ENCODE measurements at places on chromosomes 1 and 21.
A peak's percentile ranks its signal among the peaks of the same experiment; 100 is the strongest.

- no peak for DNase-seq
These were observed 106.2 kb downstream of the UCK2 start for GRCh38 chr1:165933446-165934170.

DNA sequence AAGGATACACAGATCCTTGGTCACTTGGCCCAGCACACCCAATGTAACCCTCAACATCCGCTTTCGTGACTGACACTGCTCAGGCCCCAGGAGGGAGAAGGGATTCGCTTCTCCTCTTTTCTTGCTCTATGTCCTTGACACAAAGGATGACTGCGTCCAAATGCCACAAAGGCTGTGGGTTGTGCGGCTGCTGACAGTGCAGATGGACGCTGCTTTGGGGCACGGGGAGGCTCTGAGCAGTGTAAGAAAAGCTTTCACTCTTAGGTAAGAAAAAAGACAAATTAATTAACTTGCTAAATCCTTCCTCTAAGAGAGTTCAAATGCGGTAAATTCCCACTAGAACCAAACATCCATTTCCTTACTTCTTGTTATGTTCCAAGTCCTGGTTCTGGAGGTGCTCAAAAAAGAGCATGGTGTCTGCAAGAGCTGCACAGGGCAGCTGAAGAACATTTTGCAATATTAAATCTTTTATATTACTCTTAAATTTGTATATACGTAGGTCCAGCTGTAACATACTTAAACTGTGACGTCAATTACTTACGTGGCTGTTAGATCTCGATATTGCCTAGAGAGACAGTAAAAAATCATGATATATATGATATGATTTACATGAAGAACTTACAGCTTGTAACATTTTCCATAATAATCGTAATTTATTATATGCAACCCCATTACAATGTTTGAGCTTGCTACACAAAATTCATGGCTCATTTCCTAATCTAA, 19.4 kb upstream of the EPHB2 start:
- DNase-seq, result no peak

DNA sequence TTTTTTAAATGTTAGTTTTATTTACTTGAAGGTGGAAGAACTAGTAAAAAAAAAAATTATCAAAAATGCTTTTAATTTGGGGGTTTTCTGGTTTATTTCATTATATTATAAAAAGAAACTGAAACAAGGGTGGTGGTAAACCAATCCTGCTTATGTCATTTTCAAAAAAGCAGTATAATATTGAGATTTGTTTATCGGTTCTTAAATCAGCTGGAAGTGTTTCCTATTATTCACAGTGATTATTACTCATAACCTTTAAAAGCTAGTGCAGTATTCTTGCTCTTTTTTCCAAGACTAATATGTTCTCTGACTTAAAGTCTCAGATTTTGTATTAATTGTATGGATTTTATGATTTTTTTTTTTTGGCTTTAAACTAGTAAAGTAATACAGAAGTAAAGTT, 5.4 kb upstream of the LRRC40 start:
- no peak for DNase-seq

GRCh38 chr1:95259245-95259644, 25.2 kb downstream of the RWDD3 start:
- no peak for DNase-seq

DNA sequence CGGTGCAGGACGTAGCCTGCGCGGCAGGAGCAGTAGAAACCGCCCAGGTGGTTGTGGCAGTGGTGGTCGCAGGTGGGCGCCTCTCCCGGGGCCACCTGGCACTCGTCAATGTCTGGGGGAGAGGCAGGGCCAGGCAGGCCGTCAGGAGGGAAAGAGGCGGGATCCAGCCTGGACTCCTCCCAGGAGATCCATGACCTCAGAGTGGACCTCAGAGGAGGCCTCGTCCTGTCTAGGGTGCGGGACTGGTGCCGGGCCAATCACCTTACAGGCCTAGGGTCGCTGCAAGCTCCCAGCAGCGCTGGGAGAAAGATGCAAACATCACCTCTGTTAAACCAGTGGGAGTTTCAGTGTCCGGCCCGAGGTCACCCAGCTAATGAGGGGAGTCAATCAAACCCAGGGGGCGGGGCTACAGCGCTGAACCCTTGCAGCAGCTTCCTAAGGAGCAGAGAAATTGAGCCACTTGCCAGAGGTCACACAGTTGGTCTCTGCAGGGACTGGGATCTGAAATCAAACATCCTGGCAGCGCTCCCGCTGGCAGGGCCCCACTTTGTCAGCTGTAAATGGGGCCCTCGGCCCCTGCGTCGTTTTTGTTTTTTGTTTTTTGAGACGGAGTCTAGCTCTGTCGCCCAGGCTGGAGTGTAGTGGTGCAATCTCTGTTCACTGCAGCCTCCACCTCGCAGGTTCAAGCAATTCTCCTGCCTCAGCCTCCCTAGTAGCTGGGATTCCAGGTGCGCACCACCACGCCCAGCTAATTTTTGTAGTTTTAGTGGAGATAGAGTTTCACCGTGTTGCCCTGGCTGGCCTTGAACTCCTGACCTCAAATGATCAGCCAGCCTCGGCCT, 1.4 kb downstream of the MASP2 start:
- peak; percentile 69 for DNase-seq

DNA sequence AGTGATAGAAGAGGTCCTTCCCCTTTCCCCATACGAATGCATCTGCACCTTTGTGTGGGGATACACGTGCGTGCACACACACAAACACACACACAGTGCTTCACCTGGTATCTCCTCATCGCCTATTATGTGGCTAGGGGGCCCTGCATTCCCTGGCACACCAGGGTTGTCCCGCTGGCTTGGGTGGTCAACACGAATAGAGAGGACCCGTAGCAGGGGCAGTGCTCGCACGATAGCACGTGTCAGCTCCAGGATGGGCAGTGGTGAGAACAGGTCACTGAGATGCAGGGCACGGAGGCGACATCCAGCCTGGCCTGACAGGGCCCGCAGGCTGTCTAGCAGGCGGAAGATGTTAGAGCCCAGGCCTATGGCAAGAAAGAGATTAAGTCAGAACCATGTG, 22.4 kb downstream of the LRRC41 start:
- no peak for DNase-seq

DNA sequence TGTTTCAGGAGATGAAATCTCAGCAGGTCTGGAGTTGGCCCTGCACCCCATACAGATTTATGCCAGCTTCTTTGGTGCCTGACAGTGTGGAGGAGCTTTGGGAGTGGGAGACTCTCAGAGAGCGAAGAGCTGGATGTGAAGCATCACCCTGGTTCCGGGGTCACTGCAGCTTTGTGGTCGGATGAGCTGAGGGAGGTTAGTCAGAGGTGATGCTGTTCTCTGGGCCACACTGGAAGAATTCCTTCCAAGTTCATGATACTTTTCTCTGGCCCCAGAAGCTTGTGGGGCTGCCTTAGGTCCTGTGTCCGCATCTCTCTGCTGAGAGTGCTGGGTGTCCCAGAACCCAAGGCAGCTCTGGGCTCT, 467.8 kb downstream of the CAMTA1 start:
- no peak for DNase-seq

- DNase-seq, result no peak
These were observed 61.3 kb downstream of the TRIM11 start for GRCh38 chr1:228345201-228345930.

DNA sequence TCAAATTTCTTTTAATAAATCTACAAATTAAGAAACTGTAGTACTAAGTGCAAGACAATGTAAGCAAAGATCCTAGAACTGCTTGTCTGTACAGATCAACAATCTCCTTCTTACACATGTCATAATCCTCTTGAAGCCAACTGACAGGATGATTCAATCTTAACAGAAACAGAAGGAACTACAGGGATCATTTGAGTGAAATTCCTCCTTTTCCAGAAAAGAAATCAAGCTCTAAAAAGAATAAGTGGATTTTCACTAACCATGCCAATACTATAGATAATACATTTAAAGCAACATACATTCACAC, 53.2 kb downstream of the RAB3GAP2 start:
- DNase-seq, result no peak

- no peak for DNase-seq
These were observed 1.5 kb upstream of the RALGPS2 start for GRCh38 chr1:178723546-178723945.

DNA sequence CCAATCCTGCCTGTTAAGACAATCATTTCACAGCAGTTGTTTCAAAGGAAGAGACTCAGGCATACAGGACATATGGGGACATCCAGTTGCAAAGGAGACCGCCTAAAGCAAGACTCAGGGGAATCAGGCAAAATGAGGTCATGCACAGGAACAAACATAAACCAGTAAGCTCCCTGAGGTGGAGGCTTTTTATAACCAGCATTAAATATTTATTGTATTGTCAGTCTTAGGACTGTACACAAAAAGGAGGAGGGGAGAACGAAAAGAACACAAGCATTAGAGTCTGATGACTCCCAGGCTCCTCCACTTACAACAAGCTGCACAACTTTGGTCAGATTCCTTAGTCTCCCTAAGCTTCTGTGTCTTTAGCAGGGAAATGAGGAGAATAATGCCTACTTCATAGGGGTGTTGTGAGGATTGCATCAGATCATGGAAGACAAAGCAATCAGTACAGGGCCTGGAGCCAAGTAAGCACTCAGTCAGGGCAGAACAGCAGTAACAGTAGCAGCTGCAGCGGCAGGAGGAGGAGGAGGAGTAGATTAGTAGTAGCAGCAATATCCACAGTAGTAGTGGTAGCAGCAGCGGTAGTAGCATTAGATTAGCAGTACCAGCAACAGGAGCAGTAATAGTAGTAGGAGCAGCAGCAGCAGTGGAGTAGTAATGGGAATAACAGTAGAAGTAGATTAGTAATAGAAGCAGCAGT, 54.2 kb upstream of the SPATA6 start:
- DNase-seq, result no peak

DNA sequence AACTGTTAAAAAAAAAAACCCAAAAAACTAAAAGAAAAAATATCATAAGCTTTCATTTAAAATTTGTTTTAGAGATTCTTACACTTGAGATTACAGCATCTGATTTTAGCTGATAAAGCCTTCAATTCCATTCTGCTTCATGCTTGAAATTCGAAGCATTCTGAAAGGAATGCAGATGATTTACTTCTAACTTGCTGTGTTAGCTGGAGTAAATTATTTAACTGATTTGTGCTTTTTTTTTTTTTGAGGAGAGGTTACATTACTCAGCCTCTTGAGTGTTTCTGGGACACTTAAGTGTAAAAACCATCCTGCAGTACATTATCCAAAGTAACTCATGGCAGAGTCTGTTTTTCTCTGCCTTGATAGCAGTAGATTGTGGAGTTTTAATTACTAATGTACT, 4.5 kb upstream of the TRIM67 start:
- no peak for DNase-seq

DNA sequence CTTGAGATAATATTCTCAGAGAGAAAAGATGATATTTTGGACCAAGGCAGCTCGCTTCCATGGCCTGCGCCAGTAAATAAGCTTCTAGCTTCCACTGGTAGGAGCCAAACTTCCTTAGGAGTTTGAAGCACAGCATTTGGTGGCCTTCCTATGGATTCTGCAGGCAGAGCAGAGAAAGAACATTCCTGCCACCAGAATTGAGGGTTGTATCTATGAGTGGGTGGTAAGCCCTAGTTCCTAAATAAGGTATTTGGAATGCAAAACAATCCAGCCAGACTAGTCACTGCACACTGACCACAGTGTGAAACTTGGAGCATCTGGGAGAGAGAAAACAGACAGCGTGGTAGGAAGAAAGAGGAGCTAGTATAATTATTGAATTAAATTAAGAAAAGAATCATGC, 54.1 kb upstream of the BCAR3 start:
- no peak for DNase-seq

GRCh38 chr1:64595871-64596515, 126.1 kb downstream of the CACHD1 start:
- DNase-seq, result no peak

DNA sequence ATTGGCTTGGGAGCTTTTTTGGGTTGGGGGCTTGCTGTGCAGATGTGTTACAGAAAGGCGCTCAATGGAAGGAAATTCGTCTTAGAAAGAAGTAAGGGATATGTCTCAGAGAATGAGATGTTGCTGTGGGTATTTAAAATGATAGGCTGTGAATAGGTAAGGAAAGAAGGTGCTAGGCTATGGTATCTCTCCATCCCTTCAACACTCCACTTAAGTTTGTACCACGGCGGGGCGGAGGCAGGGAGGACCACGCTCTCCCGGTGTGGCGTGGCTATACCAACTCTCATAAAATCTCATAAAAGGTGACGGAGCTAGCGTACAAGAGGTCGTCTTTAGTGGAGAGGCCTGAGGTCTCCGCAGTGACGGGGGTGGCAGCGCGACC, 305 bp upstream of the RPS6KC1 start:
- no peak for DNase-seq

- DNase-seq, result no peak
These were observed 199.0 kb downstream of the OLFM3 start for GRCh38 chr1:101797722-101798121.

DNA sequence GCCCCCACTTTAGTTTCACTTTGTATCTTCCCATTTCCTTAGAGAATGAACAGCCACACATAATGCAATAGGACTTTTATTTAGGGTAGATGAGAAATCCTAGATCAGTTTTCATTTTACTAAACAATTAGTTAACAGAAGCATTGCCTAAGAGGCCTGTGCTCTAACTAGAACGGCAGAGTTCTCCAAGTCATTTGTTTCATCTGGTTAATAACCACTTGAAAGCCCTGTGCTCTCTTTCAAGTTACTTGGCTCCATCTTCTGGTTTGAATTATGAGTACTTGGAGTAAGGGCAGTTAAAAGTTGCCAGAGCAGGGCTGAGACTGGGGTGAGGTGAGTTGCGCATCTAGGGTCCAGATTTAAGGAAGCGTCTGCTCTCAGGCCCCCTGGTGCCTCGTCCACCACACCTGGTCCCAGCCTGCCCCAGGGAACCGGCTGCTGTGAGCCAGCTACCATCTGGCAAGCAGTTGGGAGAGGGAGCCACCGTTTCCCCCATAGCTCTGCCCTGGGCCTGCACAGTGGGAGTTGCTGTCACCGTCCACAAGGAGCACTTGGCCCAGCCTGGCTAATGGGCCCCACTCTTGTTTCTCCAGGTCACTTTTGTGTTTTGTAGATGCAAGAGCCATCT, 18.1 kb upstream of the SLC44A3 start:
- peak; percentile 49 for DNase-seq

GRCh38 chr1:56494306-56494705, 85.1 kb downstream of the PLPP3 start:
- no peak for DNase-seq

GRCh38 chr1:21649315-21649714, 19.8 kb downstream of the RAP1GAP start:
- DNase-seq, result no peak

GRCh38 chr1:210646258-210646616, 317.5 kb downstream of the HHAT start:
- no peak for DNase-seq

- no peak for DNase-seq
These were observed 185.3 kb downstream of the CDC7 start for GRCh38 chr1:91685994-91686393.

GRCh38 chr1:92980732-92981647, 19.7 kb upstream of the DIPK1A start:
- no peak for DNase-seq

DNA sequence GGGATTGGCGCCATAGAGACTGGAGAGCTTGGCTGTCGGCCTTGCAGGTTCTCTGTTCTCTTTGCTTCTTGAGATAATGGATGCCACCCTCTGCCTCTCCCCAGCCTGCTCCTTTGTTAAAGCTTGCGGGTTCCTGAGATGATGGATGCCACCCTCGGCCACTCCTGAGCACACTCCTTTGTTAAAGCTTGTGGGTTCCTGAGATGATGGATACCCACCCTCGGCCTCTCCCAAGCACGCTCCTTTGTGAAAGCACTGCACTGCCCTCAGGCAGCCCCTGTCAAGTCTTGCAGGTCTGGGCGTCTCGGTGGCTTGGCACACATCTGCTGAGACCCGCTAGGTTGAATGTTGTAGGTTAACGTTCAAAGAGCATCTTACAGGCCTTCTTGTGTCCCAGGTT, 76.5 kb downstream of the SCCPDH start:
- DNase-seq, result no peak
